Astrocyte of the spinal cord (primary cell): ENCODE measurements at places on chromosomes 1 and 21.

DNA sequence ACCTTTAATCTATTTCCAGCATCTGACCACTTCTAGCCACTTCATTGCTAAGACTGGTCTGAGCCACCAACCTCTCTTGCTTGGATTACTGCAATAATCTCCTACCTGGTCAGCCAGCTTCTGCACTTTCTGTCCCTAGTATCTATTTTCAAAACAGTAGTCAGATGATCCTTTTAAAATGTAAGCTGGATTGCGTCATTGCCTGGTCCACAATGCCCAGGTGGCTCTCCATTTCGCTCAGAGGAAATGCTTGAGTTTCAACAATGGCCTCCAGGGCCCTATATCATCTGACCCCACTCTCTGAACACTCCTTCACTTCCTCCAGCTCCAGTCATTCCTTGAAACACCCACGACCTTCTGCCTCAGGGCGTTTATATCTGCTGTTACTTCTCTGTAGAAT is 2.3 kb downstream of the FYB2 start:
- no peak for DNase-seq

DNA sequence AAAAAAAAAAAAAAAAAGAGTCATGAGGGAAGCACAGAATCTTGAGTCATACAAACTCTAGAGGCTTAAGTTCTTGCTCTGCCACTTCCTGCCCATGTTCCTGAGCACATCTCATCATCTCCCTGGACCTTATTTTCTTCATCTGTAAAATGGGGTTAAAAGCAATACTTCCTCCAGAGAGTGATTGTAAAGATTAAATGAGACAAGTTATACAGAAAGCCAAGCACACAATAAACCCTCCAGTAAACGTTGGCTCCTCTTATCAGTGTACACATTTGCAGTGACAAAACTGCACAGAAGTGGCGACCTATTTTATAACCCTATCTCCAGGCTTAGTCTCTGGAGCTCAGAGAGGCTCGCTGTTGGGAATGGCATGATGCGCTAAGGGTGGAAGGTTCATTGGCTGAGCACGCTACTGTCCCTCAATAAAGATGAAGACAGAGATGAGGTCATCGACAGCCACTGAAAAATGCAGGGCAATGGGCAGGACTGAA is 82.1 kb downstream of the RRAGC start:
- no peak for DNase-seq

- DNase-seq: no peak
Measured at GRCh38 chr1:22618056-22618455, 18.4 kb upstream of the C1QA start.

DNA sequence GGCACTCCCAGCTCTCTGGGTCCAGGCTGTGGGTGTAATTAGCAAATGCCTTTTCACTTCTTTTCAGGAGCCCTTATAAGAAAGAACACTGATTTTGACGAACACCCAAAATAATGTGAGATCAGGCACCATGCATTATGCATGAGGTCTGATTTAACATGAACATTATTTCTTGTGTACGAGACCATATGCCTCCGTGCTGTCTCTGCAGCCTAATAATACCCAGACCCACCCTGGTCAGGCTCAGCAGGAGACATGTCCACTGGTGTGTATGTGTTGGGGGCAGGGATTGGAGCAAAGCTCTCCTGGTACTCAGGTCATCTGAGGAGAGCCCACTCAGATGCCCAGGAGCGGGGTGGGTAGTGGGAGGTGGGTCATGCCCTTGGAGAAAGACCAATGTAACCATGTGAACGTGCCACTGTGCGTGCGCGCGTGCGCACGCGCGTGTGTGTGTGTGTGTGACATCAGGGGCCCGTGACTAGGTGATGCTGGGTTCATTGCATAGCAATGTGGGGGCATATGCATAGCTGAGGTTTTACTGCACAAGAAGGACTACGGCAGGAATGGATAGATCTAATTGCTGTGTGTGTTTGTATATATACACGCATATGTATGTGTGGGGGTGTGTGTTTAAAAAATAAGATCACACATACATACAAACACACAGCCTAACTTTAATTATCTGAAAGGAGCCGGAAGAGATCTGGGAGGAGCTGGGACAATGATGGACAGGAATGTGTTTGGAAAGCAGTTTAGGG is 7.1 kb downstream of the POU3F1 start:
- no peak for DNase-seq

GRCh38 chr21:17781524-17781923 is 37.6 kb downstream of the C21orf91 start:
- DNase-seq: no peak

- DNase-seq: peak; percentile 56
Measured at GRCh38 chr1:211327346-211327921, 801 bp downstream of the TRAF5 start.

DNA sequence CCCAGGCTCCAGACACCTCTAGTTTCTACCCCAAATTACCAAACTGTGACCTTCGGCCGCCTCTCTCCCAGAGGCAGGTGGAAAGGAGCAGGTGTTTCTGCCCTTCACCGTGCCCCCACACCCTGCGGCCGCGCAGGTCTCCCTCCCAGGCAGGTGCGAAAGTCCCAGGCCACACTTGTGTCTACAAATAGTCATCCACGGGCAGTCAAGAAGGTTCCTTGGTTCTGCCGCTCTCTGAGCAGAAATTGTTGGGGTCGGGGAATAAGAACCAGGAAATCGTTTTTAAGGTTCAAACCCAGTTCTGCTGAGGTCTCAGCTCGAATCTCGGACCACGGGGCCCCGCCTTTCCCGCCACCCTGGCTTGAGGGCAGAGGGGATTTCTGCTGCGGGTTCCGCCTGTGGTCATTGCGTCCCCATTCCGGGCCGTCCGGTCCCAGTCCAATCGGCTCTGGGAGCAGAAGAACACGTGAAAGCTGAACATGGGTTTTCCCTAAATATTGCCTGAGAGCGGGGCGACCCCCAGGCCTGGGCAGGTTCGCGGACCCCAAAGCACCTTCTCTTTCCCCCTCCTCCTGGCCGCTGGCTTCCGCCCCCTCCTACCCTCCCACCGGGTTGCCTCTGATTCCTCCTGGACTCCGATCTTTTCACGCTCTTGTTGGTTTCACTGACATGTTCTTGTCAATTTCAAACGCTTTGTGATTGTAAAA is 1.2 kb upstream of the ATF3 start:
- DNase-seq: no peak

DNA sequence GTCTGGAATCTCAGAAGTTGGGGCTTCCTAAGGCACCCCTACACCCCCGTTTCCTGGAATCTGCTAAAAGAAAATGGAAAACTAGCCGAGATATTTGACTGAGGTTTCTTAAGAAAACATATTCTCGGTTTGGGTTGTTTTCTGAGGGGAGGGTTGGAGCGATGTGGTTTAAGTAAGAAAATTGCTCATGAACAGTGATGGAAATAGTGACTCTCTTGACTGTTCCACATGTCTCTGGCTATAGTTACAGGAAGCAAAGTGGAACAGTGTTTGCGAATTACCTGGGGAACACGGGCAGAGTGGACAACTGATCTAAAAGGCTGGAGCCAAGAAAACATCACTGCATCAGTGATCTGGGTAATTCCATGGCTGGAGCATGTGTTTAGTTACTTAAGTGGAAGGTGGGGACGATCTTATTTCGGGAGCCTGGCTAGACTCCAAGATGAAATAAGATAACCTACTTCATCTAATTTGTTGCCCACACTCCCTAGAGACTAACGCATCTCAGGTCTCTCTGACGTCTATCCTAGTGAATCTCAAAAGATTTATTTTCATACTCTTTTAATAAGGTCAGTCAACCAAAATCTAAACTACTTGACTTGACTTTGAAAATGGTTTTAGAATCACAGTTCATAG is 92.4 kb downstream of the KCNJ15 start:
- DNase-seq: peak; percentile 99

DNA sequence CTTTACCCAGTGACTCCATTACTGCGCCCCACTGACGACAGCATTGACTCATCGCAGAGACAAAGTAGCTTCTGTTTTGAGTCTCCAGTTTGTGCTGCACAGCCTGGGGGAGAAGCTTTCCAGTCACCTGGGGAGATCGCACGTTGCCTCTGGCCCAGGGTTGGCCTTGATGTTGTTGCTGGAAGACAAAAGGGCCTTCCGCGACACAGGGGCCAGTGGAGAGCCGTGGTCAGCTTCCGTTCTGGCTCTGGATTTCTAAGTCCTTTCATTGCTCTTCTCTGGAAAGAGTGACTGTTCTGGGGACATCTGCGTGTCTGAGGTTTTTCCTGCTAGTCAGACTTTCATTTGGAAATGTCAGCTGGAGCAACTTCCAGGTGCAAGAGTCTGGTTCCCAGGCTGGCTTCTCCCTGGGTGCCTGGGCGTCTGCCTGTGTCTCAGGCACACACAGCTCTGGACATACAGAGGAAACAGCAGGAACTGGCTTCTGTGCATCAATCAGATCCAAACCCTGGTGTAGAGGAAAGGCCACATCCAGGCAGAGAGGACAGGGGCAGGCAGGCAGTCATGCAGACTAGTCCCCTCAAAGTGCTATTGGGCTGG is 257.0 kb downstream of the SIPA1L2 start:
- peak; percentile 20 for DNase-seq

DNA sequence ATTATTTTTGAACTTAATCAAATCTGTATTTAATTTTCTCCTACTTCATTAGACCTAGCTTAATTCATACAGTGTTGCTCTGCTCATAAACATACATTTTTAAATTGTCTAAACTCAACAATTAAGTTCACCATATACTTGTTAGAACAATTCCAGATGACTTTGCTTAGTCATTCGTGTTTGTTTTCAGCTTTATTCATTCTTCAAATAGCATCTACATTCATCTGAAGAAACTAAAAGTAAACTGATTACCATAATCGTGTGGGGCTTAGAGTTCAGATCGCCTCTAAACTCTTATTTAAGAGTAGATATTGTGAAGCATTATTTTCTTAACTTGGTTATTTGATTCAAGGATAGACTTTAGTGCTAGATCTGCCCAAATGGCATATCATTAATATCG is 34.4 kb downstream of the KLHL20 start:
- DNase-seq: no peak

DNA sequence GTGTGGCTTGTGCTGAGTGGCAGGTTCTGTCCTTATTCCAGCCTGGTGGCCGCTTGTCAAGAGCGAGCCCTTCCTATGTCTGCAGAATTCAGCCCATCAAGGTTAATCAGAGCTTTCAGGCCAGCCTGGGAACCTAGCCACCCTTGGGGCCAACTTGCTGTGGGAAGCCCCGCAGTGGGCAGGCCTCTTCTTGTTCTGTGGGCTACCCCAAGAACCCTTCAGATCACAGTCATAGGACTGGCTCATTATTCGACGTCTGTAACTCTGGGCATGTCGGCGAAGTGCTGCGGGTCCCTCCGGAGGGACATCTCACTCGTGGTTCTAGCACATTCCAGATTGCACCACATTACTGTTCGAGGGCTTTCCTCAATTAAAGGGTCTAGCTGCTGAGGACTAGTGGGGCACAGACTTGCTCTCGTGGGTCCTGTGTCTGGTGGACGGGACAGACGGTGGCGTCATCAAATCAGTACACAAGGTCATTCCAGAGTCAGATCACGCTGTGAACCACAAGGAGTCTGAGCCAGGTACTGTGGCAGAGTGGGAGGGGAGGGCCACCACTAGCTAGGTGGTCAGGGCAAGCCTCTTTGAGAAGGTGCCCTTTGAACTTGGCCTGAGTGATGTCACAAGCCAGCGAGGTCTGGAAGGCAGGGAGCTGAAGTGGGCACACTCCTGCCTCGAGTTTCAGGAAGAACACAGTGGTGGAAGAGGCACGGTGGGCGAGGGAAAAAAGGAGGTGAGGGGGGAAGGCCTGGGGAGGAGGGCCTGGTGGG is 20.3 kb upstream of the TNFRSF1B start:
- no peak for DNase-seq

DNA sequence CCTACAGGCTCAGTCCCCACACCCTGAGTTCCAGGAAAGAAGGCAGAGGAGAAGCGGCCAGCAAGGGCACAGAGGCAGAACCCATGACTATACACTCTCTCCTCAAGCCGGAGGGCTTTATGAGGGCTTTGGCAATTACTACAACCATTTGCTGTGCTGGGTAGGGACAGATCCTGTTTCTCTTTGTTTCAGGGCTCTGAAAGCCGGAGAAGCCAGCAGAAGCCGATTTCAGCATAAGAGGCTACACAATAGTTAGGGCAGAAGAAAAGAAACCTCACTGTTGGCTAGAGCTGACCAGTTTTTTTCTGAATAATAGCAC is 13.9 kb downstream of the GPR3 start:
- DNase-seq: no peak
